ENCODE measurements at places on chromosomes 5 and 9.

GRCh38 chr9:78031444-78031892 lies at the start of gene GNAQ:
Gene GNAQ, minus strand, starts transcription at chr9:78031811. Its CDS starts 576 bp downstream, at chr9:78031235.
- DNase-seq, result peak; percentile 62

- no peak for DNase-seq
Measured at GRCh38 chr5:1786621-1787471, 12.8 kb downstream of the MRPL36 start.

DNA sequence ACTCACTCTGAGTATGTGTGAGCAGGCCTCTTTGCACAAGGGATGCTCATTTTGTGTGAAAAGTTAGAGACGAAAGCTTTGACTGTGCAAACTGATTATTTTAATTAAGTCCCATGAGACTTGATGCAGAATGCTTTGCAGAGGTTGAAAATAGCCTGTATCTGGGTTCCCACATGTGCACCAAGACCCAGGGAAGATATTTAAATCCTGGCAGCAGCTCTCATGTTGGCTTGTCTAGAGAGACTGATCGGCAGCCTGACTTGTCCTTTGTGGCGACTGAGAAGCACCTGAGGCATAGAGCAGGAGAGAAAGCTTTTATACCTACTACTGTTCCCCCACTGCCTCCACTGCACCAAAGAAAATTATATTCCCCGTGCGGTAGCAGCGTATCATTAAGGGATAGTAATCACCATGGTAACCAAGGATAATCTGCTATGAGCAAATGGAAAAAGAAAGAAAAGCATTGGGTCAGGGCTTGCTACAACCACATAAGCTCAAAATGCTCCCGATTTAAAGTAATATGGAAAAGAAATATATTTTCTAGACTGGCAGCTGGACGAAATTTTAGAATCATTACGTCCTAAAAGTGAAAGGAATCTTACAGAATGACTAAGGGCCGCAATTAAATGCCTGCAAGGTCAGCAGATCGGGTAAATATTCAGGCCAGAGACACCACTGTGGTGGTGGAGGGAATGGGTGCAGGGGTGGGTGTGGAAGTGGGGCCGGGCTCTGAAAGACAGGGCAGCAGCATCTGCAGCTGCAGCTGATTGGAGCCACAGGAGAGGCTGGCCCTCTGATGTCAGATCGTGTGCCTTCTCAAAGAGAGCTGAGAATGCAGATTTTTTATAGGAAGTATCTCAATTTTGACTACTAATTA lies 135.3 kb upstream of the EPB41L4A start:
- peak; percentile 72 for DNase-seq

GRCh38 chr9:115276621-115277020 lies 158.7 kb upstream of the TNC start:
- no peak for DNase-seq

DNA sequence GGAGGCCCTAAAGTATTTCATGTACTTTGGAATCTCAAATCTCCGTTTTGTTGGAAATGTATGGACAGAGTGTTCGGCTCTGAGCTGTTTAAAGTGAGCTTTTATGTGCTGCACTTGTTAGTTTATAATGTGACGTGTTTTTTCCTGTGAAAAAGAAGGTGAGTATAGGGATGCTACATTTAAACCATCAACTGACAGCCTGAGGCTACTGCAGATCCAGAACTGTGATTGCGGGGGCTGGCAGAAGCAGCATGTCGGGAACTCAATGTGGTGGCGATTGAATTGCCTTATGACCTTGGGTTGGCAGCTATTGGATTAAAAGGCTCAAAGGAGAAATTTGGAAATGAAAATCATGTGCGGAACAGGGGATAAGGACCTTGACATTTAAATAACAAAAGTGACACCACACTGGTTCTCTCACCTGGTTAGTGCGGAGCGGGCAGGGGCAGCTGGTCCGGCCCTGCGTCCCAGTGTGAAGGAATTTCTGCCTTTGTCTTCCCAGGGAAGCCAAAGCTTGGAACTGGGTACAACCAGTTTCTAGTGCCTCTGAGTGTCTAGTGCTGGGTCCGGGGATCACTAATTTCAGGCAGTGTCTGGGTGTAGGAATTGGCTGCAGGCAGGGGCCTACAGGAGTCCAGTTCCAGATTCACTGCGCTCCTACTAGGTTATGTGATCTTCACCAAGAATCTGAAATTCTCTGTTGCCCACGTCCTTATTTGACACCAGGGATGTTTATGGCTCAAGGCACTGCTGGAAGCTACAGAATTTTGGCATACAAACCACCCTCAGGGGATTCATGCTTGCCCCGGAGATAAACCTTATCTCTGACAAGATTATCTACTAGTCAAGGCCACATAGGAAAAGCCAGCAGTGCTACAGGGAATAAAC lies 120.7 kb upstream of the ERCC6L2 start:
- no peak for DNase-seq

- peak; percentile 65 for DNase-seq
Measured at GRCh38 chr5:131417240-131417869, 153.5 kb downstream of the CDC42SE2 start.

DNA sequence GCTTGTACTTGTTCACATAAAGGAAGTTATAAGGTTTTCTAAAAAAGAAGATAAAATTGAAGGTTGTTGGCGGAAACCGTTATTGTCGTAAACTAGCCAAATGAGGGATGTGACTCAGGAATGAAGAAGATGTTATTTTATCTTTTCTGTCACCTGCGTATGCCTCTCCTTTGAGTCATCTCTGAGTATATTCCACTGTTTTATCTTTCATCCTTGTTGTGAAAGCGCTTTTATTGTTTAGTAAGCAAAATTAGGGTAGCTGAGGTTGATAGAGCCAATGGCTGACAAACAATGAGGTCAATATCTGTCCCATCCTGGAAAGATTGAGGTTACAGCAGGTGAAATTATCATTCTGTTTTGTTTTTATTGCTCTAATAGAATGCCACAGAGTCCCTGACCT lies 105.0 kb downstream of the TUSC1 start:
- no peak for DNase-seq

- DNase-seq, result peak; percentile 39
Measured at GRCh38 chr9:38437193-38437823, 13.1 kb upstream of the IGFBPL1 start.

- no peak for DNase-seq
Measured at GRCh38 chr5:114678778-114679177, 316.9 kb downstream of the KCNN2 start.

DNA sequence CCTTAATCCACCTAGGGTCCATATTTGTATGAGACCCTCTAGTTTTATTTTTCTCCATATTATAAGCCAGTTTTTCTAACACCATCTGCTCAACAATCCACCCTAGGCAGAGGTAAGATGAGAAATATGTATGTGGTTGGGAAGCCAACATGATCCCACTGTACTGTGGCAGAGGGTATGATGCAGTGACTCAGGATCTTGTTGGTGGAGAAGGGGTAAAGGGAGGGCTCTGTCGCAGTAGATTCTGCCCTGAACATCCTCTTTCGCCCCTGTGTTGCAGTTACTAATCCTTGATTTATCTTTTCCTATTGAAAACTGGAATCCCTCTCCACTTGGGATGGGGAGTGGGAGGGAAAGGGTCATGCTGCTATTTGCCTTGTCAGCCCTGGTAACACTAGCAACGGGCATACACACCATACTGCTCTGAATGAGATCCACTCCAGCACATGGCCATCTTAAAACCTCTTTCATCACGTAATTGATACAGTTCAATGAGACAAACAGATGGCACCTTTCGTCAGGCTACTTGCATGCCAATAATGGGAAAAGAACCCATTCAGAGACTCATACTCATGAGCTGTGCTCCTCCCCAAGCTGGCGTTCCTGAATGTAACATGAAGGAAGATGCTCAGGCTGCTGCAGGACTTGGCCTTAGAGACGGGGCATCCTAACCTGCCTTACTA lies 63.0 kb downstream of the ADAMTS12 start:
- DNase-seq, result no peak

DNA sequence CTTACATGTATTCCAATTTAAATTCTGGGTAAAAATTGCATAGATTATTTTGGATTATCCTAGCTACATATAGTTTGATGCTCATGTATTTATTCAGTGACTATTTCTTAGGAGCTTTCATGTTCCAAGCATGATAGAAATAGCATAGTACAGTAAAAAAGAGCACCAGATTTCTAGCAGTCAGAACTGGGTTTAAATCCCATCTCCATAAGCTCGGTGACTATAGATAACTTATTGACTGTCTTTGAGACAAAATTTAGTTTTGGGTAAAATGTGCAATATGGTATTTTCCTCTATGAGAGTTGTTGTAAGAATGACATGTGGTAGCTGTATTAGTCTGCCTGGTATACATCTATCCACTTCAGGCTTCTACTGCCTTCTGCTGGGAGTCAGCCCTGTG lies 889.6 kb downstream of the DTWD2 start:
- DNase-seq, result no peak

DNA sequence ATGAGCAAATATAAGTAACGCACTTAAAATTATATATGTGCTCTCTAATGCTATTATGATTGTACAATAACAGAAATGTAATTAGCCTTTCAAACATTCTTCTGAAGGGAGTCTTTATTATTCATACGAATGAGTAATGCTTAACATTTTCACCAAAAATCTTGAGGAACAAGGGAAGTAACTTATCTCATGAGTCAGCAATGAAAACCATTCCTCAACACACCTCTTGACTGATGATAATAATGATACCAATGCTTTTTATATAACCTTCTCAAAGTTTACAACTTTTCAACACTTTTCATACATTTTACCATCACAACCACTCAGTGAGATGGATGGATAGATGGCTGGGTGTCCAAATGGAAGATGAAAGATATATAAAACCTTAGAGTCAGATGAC lies 369.3 kb downstream of the BNC2 start:
- DNase-seq, result peak; percentile 32

GRCh38 chr9:104934691-104935500 lies 6.9 kb upstream of the ABCA1 start:
- peak; percentile 35 for DNase-seq

- no peak for DNase-seq
Measured at GRCh38 chr9:113775749-113776148, 100.4 kb upstream of the ZNF618 start.

GRCh38 chr5:76303921-76304320 lies 99.2 kb upstream of the IQGAP2 start:
- no peak for DNase-seq

GRCh38 chr5:136891175-136891972 lies 526.0 kb upstream of the TRPC7 start:
- DNase-seq, result no peak

DNA sequence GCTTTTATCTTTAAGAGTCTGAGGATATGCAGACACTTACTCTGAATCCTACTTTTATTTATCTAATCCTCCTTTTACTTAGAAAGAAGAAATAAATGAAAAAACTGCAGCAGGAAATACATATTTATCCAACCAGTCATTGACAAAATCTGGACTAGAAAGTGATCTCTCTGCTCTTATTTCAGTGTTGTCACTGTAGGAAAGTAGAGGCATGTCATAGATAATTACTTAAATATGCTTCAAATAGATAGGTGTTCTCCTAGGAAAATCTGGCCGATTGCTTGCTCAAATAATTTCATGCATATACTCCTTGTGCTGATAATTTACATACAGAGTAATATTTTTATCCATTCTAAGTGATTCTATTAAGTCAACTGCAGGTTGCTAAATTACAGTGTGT lies 2001.9 kb upstream of the C9orf72 start:
- no peak for DNase-seq

- no peak for DNase-seq
Measured at GRCh38 chr9:105679257-105680022, 14.9 kb upstream of the TMEM38B start.

DNA sequence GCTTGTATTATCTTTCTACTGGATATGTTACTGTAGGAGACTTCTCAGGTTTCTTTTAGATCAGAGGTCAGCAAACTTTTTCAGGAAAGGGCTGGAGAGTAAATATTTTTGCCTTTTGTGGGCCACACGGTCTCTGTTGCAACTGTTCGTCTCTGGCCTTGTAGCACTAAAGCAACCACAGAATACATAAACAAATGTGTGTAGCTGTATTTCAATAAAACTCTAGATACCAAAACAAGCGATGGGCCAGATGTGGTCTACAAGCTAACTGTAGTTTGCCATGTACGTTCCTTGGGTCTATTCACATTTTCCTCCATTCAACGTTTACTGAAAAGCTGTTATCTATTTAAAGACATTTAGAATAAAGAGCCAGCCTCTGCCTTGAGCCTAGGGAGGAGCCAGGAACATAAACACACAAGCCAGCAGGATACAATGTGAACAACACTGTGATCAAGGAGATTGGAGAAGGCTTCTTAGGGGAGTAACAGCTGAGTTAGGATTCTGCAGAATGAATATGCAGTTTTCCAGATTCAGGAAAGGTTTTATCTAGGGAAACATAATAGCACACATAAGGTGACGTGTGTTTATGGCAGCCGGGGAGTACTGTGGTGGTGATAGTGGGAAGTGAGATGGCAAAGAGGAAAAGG lies 33.0 kb upstream of the HOMER1 start:
- DNase-seq, result no peak

DNA sequence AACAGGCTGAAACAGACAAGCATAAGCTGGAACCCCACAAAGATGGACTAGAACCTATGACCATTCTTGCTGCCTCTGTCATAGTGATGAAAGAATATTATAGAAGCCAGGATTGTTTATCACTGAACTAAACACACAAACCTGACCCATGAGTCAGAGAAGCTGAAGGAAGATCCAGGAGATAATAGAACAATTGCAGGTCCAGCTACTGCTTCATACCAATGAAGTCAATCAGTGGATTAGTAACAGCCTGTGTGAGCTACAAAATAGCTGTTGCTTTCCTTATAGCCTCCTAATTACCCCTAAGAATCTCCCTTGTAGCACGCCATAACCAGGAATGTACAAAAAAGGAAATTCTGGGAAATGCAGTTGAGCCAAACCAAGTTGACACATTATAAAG lies 459.9 kb upstream of the ZNF462 start:
- DNase-seq, result no peak

DNA sequence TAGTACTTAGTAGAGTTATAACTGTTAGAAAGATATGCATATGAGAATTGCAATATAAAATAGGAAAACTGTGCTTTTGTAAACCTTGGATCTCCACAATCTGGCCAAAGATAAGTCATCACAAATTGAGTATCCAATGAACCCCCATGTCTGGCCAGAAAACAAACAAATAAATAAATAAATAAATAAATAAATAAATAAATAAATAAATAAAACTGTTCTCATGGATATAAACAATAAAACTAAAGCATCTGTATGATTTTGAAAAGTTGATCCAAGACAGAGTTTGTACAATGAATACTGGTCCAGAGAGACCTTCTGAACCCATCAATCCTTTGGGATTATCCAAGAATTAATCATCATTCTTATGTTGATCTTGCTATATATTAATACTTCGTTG lies 367.6 kb upstream of the CDH9 start:
- DNase-seq, result no peak

DNA sequence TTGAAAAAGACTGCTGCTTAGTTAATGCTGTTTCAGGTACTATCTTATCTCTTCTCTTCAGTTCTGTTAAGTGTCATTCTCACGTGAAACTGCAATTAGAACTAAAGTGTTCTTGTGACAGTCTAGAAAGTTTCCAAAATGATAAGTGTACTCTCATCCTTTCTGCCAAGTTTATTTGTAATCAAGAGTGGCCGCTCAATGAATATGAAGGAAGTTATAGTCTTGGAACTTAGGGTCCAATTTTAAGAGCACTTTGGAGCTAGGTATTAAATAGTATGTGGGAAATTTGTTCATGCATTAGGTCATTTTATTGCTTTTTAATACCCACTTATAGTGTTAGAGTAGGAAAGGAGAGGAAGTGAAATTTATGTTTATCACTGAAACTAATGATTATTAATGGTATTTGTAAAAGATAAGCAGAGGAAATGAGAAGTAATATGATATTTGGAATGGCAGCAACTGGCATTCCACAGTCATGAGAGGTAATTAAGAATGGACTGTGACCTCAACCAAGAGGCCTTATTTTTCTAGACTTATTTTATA lies 20.4 kb downstream of the XRCC4 start:
- peak; percentile 29 for DNase-seq

- DNase-seq, result no peak
Measured at GRCh38 chr9:136672431-136673087, 9.8 kb downstream of the EGFL7 start.
